ENCODE measurements at places on chromosomes 7 and 10.

- no peak for DNase-seq
These were observed 56.3 kb upstream of the YAE1 start for GRCh38 chr7:39509912-39510311.

DNA sequence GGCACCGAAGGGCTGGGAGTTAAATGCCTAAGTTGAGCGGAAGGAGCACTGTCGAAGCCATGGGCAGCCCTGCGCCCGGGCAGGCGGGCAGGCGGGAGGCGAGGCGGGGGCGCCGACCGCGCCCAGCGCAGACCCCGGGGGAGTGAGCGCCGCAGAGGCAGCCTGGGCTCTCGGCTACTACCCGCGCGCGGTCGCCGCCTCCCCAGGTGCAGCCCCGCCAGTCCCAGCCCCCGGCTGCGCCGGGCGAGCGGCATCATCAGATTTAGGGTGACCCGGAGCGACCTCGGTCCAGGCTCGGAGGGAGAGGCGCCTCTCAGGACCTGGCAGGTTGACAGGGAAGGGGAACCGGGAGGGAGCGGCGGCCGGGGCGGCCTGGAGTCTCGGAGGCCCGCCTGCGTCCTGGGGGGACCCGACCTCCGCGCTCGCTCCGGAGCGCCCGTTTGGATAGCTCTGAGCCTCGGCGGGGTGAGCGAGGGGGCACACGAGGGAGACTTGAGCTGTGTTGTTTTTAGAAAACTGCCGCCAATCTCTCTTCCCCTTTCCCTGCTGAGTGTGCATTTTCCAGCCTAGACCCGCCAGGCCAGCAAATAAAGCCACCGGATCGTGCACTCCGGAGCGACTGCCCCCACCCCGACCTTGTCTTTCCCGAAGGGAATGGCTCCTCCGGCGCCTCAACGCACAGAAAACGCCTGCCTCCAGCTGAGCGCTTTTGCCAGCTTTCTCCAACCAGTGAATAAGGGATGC is 2.3 kb upstream of the NRP1 start:
- peak; percentile 13 for DNase-seq

DNA sequence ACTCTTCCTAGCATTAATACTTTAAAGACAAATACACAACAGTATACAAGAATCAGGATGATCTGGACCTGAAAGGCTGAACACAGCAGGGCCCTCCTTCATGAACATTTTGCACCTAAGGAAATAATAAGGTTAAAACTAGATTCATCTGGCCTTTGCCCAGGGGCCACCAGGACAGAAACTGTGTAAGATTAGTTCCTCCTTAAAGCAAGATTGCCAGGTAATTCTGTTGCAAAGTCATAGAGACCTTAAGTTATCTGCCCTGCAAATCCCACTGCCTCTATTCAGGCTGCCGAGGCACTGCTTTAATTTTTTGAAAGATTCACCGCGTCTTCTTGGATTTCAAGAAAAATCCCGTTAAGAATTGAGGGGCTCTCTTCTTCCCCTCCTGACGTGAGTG is 1.6 kb upstream of the KIAA1217 start:
- DNase-seq = no peak

- no peak for DNase-seq
These were observed 86.9 kb downstream of the JAZF1 start for GRCh38 chr7:28093623-28094232.

DNA sequence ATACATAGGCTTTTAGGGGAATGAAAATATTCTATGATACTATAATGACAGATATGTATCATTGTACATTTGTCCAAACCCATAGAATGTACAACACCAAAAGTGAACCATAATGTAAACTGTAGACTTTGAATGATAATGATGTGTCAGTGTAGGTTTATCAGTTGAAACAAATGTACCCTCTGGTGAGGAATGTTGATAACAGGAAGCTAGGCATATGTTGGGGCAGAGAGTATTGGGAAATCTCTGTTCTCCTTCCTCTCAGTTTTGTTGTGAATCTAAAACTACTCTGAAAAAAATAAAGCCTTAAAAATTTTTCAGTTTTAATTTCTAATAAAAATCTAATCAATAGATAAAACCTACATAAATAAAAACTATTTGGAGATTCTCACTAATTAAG is 36.9 kb downstream of the C1GALT1 start:
- DNase-seq = no peak

DNA sequence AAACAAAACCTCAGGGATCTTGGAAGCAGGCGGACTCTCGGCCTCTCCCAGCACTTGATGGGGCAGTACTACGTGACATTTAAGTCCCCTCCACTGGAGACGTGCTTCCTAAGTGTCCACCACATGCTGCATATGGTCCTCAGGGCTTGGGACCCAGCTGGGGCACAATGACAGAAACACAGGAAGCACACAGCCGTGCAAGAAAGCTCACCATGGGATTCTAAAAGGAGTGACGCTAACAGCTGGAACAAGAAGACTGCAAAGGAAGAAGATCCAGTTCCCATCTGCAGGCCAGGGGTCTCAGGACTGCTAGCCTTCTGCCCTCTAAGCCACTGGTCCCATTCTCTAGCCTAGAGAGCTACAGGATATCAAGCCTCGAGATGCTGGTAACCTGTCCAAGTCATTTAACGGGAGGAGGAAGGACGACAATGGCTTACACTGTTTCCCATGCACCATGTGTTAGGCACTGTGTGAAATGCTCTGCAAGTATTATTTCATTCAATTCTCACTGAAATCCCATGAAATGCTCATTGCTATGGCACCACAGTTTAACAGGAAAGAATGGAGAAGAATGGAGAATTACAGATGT is 61.1 kb downstream of the KCNMA1 start:
- DNase-seq = no peak

DNA sequence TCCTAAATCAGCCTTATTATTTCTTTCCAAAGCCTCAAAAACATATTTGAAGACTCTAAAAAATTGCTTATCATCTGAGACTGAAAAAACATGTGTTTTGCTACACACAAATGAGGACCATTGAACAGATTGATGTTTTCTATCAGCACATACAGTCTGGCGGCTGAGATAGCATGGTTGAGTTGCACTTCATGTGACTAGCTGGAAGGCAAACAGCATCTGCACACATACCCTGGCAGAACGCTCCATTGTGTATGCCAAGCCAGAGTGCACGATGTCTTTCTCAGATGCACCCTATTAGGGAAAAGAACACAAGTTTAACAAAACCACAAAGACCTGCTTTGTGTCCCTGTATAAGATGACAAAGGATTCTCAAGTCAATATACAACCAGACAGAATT is 33.0 kb downstream of the FAM25A start:
- no peak for DNase-seq

DNA sequence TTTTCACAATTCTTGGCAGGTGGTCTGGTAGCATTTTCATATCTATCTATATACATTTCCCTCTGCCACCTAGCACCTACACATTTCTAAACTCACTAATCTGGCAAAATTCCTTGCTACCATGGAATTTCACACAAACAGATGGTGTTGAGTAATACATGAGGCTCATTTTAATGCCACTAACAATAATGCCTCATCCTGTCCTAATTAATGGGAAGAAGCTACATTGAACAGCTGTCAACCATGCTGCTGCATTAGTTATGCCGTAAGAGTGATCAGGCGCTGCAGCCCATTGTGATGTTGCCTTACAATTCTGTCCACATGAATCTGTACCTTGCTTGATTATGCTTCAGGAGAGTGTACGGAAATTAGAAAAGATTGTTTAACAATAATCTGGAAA is 23.2 kb downstream of the COL1A2 start:
- DNase-seq = no peak

- no peak for DNase-seq
These were observed 120.2 kb upstream of the AMPH start for GRCh38 chr7:38751416-38751815.

- DNase-seq = no peak
These were observed 116.2 kb downstream of the AVL9 start for GRCh38 chr7:32611201-32612099.

- no peak for DNase-seq
These were observed 627.2 kb downstream of the SUGCT start for GRCh38 chr7:40761762-40762560.

- DNase-seq = no peak
These were observed 119.6 kb downstream of the LRRTM3 start for GRCh38 chr10:67045404-67045803.

DNA sequence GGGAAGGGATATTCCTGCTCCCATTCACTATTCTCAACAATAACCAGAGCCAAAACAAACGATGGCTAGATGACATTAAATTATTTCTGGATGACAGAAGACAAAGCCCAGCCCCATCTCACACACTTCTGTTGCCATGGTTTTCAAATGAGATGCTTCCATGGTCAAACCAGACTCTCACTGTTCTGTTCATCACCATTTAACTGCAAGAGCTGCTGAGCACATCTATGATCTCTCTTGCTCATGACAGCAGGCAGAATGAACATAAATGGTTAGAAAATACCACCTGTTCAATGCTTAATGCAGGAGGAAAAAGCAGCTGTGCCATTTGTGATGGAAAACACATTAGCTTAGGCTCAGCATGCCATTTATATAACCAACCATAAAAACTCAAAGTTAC is 758.6 kb upstream of the ZWINT start:
- DNase-seq = no peak

DNA sequence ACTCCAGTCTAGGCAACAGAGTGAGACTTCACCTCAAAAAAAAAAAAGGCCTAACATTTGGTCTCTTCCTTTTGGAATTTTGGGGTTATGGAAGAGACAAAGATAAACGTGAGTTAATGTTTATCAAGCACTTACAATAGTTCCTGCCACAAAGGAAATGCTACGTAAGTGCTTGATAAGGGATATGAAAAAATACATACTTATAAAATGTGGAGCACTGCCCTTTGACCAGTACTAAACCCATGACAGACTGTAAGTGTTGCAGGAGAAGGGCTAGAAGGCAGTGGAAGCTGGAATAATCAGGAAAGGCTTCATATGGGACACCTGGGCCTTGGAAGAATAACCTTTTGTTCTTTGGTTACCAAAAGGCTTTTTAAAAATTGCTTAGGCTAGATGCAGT is 25.5 kb downstream of the TMEM248 start:
- no peak for DNase-seq

DNA sequence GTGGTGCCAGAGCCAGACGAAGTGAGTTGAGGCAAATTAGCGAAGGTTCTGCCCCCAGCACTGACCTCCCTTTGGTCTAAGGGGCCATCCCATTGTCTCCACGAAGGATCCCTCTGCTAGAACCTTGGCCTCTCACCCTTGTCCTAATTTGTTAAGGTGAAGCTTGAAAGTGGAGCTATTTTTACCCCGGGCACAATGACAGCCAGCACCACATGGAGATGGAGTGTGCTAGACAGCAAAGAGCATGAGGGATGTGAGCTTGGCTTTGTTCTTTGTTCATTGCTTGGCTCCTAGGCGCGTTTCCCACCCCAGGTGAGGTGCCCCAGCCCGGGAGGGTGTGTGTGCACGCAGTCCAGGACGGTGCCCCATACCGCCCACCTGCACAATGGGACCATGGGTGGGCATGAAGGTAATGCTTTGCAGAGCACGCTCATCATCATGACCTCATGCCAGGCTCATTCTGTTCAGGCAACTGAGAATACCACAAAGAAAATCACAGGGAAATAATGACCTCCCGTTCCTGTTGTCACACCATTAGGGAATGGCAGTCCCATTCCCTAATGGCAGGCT is 361.0 kb upstream of the FZD8 start:
- no peak for DNase-seq

- no peak for DNase-seq
These were observed 35.3 kb downstream of the VSTM4 start for GRCh38 chr10:49080071-49080470.

- no peak for DNase-seq
These were observed 348.6 kb downstream of the AUTS2 start for GRCh38 chr7:69946901-69947300.

DNA sequence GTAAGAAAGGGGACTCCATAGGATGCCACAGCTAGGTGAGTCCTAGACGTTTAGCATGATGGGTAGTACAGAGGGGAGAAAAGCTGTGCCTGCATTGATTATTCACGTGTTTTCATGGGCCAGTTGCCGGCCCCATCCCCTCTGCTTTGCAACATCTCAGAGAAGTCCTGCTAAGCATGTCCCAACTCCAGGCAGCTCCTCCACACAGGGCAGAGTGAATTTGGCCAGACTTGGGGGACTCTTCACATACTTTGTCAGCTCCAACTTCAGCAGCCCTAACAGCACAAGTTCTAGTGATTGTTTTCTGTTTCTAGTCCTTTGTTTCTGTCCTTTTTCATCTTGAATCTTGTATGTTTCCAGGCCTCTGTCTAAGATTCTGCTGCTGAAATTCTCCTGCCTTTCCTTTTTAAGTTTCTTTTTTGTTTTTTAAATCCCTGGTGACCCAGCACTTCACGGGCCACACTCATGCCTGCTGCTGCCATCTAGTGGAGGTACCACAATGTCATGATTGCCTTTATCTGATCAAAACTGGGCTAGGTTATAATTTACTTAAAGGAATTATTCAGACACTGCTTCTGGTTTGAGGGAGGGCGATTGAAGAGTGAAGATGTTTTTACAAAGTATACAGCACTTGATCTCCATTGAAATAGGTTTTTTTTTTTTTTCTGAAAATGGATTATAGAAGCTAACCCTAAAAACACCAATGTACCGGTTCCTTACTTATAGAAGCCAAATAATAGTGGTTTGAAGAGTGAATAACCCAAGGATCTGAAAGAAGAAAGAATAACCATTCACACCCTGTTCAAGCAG is 276.9 kb downstream of the CSTF2T start:
- no peak for DNase-seq

GRCh38 chr10:89224739-89225443 is 17.8 kb upstream of the CH25H start:
- DNase-seq = no peak

GRCh38 chr10:132972149-132972985 is 30.0 kb upstream of the CFAP46 start:
- DNase-seq = no peak

GRCh38 chr10:125325326-125325725 is 165.0 kb upstream of the CTBP2 start:
- DNase-seq = no peak

GRCh38 chr7:109343678-109344077 is 774.0 kb downstream of the DNAJB9 start:
- DNase-seq = no peak

DNA sequence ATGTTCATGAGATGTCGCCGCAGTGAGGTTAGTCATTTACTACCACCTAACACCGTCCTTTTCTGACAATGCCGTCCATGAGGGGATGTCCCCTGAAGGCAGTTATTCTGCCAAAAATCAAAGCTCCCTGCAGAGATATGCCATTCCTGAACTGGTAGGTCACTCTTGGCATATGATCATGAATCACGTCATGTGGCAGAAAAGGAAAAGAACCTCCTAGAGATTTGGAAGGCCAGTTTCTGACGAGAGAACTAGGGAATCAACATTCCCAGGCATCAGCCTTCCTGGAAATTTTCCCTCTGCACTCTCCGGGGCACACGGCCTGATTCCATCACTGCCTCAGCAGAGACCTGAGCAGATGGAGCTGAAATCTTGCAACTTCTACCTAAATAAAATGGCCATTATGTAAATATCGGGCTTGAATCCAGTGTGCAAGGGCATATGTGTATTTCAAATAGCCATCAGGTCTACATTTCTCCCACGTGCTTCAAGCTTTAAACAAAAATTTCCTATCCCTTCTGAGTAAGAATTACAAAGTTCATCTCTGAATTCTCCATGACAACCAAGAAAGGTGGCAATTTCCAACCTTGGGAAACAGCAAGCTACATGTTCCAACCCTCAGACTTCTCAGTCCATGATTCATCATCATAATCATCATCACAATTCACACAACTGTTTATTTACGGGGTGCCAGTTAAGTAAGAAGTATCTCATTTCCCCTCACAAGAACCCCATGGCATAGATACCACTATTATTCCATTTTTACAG is 46.5 kb downstream of the AMPH start:
- DNase-seq = no peak

Data from GM12892 (cell line).